Activated effector memory CD4-positive, alpha-beta T cell treated with Interleukin-2 at 50 U/mL for 16 hours (primary cell): ENCODE measurements at places on chromosomes 6 and 20.

- DNase-seq: peak; percentile 20
These were observed 40.9 kb upstream of the CDH22 start for GRCh38 chr20:46349035-46349741.

DNA sequence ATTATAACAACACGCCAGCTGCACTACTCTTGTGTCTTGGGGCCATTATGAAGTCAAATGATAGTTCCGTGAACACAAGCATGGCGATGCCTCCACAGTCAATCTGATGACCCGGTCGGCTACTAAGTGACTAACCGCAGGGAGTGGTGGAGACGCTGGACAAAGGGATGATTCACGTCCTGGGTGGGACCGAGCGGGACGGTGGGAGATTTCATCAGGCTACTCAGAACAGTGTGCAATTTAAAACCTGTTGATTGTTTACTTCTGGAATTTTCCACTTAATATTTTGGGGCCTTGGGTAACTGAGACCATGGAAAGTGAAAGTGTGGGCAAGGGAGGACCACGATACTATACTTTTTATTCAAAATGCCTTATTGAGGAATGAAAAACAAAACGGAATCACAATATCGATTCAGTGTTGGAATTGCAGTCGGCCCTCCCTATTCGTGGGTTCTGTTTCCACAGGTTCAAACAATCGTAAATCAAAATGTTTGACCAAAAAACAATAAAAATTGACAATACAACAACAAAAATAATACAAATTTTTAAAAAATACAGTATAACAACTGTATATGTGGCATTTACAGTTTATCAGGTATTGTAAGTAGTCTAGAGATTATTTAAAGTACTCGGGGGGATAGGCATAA lies 66.5 kb downstream of the MYLK4 start:
- DNase-seq: no peak

DNA sequence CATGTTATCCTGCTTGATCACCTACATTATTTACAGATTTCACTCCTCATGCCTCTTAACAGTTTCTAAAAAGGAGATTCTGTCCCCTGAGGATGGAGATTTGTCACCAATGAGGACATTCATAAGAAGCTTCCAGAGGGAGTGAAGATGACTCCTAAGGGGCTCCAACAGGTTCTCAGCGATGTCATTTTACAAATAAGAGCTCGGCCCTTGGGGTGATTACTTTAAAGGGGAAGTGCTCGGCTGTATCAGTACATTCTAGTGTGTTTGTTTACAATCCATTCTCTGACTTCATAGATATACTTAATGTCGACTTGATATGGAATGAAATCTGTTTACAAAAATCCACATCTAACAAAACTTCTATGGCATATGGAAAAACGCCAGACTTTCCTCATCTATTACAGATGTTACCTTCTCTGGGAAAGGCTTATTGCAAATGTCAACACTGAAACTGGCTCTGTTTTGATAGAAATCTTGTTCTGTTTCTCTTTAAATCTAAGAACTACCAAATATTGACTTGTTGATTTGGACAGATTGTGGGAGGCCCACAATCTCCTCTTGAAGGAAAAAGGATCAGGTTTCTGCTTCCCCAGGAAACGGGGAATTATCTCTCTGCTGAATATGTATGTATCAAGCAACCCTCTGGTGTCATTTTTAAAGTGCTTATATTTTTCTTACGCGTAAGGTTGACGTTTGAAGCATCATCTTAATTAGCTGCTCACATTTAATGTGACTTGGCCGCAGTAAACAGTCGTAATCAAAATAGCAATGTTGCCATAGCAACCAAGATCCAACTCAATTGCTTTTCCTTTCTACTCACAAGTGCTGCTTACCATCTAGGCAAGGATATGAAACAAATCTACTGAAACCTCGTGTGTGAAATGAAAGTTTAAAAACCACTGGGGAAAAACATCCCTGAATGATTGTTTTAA lies 95.7 kb downstream of the SHLD1 start:
- DNase-seq: no peak

DNA sequence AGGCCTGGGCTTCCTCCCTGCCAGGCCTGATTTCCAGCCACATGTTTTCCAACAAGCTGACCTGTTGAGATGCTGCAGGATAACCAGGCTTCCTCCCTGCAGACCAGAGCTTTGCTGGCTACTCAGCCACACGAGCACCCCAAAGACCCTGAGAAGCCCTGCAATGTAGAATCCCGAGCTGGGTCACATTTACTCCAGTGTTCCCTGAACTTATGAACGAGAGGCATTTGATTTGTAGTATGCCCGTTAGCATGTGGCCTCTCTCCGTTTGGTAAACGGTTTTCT lies 4.0 kb downstream of the SIRPA start:
- DNase-seq: no peak

GRCh38 chr20:11242320-11242719 lies 568.5 kb upstream of the JAG1 start:
- DNase-seq: no peak

GRCh38 chr6:29809249-29809648 lies 18.4 kb upstream of the HLA-G start:
- DNase-seq: no peak

DNA sequence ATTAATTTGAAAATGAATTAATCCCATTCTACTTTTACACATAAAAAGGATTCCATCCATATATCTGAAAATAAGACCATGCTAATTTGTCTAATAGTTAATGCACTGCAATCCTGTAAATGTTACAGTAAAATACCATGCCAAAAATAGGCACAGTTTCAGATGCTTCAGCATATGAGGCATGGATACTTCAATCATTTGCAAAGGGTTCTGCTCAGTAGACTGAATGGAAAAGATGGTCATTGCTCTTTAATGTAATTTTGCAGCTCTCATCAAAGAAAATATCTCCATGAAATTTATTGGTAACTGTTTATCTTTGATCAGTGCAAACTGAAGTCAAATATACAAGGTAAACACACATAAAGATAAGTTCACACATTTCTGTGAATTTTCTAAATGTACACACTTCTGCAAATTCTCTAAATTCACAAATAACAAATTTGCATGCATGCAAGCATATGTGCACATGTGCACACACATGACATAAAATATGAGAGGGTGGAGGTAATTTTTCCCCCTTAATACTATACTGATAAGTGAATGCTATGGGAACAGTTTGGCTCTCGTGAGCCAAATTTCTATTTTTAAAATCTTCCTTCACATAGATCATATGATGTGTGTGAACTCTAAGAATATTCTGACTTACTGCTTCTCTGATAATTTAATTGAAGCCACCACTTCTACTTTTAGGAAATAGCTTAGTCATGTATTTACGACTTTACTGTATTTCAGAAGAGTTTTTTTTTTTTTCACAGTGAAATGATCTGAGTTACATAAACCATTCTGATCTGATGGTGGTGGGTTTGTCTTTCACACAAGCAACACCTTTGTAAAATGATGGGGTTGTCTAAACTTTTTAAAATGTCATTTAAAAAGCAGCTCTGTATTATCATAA lies 996.8 kb upstream of the CITED2 start:
- DNase-seq: no peak

- DNase-seq: no peak
These were observed 71.5 kb upstream of the PLN start for GRCh38 chr6:118476551-118476950.

DNA sequence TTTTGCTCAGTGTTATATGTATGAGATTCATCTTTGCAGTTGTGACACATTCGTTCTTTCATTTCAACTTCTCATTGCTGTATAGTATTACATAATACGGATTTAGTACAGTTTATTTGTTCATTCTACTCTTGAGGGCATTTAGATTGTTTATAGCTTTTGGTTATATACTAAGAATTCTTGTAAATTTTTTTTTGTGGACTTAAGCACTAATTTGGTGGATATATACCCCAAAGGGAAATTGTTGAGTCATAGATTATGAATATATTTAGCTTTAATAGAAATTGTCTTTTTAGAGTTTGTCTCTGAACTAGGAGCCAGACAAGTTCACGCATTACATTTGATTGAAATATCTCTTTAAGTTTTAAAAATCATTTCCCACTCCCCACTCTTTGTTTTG lies 79.6 kb downstream of the DNAH8 start:
- DNase-seq: no peak

DNA sequence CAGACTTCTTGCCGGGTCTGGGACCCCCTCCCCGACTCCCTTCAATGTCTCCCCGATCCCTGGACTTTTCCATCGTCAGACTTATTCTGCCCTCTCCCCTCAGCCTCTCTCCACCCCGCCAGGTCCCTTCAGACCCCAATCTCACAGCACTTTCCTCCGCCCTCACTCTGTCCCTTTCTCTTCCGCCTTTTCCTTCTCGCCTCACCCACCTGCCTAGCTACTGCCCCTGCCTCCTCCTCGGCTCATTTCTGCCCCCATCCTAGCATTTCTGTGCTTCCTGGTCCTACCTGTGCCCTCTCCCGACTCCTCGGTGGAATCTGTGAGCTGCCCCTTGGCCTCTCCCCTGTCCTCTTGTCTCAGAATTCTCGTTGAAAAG lies 616 bp downstream of the CHMP4B start:
- DNase-seq: no peak

GRCh38 chr6:134531188-134531551 lies 213.3 kb upstream of the SGK1 start:
- DNase-seq: no peak

DNA sequence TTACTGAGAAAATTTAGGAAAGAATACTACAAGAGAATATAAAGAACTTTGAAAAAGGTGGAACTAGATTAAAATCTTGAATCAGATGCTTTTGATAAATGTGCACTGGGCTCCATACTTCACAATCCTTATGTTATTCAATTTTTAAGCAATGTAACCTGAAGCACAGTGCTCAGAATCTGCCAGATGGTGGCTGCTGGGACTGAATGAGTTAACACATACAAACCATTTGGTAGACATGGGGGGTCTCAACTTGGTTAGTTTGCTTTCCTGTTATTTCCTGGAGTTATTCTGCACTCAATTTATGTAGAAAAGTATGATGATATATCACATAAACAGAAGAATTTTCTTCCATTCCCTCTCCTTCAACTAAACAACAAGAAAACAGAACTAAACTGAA lies 326.5 kb downstream of the RNGTT start:
- DNase-seq: no peak

- DNase-seq: no peak
These were observed 13.0 kb upstream of the TGM2 start for GRCh38 chr20:38178065-38178491.

DNA sequence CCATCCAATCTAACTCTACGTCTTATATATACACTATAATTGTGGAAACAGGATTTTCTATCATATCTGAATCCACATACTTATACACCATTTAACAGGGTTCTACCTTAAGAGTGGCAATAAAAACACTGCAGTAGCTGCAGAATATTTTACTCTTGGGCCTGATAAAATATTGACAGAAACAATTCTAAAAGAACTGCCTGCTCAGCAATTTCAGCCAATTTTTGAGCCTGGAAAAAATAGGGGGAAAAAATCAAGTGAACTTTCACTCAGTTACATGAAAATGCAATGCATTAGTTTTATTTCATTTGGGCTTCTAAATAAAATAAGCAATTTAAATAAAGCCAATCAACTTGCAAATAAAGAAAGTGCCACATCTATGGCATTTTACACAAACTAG lies 246.5 kb upstream of the RUNX2 start:
- DNase-seq: no peak
